NCI-H1694 treated with DMSO at 0.1 percent for 48 hours (cell line): ENCODE measurements at places on chromosomes 3 and 15.
A peak's percentile ranks its signal among the peaks of the same experiment; 100 is the strongest.

DNA sequence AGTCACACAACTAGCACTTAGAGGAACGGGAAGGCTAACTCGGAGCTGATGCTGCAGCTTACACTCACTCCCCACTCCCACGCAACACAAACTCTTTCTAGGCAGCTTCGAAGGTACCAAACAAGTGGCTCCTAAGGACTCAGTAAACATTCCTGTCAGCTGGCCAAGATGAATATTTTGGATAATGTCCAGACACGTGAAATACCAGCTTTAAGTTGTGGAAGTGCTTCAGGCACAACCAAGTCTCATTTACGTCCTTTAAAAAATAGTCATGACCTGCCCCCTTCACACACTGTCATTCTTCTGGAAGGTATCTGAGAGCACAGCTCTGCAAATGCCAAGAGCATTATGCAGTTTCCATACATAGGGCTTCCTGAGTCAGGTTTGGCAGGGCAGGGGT lies 1005.9 kb upstream of the CFAP20DC start:
- no peak for DNase-seq

GRCh38 chr3:18687286-18687685 lies 262.1 kb upstream of the SATB1 start:
- no peak for DNase-seq

GRCh38 chr3:125220183-125220582 lies 7.6 kb upstream of the SLC12A8 start:
- no peak for DNase-seq

GRCh38 chr15:88992216-88992615 lies 79.0 kb upstream of the MFGE8 start:
- DNase-seq = no peak

DNA sequence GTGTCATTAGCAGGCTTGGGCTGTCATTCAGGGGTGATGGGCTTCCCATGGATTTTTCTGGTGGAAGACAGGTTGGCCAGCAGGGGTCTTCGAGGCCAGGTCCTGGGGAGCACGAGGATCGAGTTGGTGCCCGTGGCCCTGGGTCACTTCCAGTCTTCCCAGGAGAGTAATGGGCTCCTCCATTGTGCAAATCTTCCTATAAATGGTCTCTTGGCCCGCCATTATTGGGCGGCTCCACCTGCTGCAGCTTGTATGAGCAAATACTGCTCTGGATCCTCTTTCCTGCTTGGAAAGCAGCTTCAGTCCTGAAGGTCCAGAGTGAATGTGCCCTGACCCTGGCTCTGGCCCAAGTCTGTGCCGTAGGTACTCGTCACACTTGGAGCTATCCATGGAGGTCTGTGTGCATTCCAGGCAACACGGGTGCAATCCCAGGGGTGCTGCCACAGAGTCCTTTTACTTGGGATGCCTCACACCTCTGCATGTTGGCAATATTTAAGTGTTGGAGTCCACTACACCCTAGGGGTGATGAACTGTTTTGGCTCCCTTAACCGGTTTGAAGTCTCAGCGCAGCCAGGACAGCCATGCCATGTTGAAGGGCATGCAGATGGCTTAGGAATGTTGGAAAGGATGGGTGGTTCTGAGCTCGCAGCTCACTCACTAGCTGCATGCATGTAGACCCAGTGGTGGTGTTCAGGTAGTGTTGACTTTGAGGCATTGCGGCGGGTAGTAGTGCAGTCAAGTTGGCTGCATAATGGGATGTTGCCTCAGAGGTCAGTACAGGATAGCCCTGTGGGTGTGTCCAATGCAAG lies 97.6 kb downstream of the SNRPN start:
- no peak for DNase-seq

GRCh38 chr3:42213417-42213816 lies 52.6 kb downstream of the CCK start:
- DNase-seq = no peak

DNA sequence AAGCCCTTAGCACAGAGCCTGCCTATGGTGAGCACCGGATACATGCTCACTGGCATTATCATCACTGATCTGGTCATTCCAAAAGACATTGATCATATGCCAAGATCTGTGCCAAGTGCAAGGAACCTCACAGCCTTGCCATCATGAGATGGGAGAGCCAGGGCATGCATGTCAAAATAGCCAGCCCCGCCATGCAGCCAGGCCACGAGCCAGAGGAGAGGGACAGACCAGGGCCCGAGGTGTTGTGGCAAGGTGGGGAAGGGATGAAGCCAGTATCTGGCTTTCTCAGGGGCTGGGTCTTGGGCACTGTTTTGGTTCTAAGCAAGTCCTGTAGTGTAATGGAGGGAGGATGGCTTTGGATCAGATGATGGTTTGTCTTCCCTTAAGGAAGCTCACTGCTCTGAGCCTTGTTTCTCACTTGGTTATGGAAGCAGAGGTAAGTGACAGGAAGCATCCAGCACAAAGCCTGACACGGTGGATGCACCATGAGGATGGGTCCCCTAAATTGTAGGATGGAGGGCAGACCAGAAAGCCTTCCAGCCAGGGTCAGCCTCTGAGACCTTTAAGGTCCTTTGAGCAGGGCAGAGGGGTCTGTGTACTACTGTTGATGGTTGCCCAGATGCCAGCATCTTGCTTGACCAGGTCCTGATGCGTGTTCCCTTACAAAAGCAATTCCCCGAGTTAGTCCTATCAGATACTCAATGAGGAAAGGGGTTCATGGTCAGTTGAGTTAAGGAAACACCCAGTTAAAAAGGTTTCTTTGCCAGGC lies 247.7 kb upstream of the TLE3 start:
- DNase-seq = no peak

GRCh38 chr15:32718821-32719716 lies 1.3 kb downstream of the GREM1 start:
- DNase-seq = no peak

- peak; percentile 1 for DNase-seq
Observed at GRCh38 chr15:92226020-92226612, 167.6 kb upstream of the ST8SIA2 start.

DNA sequence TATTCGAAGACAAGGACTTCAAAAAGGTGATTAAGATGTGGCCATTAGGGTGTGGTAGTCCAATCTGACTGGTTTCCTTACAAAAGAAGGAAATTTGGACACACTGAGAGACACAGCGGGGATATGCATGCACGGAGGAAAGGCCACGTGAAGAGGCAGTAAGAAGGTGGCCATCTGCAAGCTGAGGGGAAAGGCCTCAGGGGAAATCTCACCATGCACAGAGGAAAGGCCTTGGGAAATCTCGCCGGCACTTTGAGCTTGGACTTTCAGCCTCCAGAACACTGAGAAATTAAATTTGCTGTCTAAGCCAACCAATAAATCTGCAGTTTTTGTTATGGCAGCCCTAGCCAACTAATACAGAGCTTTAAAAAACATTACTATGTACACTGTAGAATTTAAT lies 78.8 kb downstream of the DLG1 start:
- no peak for DNase-seq

GRCh38 chr3:16890597-16891333 lies 6.0 kb downstream of the PLCL2 start:
- DNase-seq = no peak

DNA sequence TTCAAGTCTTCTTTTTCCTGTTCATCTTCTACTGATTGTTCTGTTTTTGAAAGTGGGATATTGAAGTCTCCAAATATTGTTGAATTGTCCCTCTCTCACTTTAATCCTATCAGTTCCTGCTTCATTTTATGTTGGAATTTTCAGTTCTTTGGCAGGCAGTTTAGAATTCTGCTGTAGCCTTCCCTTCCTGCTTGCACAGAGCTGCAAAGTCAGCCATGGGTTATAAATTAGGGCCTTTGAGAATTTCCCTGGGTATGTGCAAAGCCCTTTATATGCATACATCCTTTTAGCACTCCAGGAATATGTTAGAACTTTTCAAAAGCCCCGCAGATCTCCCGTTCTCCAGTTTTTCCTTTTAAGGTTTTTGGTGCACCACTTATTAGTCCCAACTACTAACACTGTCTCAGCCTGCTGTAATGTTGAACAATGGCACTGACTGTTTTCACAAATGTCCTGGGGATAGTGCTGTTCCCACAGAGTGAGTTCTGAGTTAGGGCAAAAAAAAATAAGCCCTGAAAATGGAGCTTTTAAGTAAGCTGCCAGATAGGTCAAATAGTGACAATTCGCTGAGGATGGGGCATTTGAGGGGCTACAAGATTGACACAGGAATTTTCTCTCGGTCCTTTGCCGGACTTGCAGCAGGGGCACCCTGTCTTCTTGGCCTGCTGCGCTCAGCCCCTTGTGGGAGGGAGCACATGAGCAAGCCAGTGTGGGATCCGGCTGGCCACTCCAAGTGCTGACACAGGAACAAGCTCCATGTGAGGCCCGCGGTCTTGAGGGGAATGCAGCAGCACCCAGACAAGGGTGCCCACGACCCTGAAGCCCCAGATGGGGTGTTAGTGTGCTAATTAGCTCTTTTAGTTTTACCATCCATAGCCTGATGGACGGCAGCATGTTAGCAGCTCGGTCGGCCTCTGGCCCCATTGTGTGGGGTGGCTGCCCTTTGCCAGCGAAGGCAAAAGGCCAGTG lies 96.0 kb downstream of the VPS8 start:
- no peak for DNase-seq

- no peak for DNase-seq
Observed at GRCh38 chr3:119550192-119550910, 9.1 kb downstream of the CD80 start.

GRCh38 chr3:102059145-102059943 lies 210.0 kb downstream of the NFKBIZ start:
- no peak for DNase-seq

- DNase-seq = no peak
Observed at GRCh38 chr3:49799761-49800160, at the start of gene CDHR4. Gene CDHR4 (minus strand): TSS chr3:49799873. CDS start chr3:49799812, 61 bp downstream.

DNA sequence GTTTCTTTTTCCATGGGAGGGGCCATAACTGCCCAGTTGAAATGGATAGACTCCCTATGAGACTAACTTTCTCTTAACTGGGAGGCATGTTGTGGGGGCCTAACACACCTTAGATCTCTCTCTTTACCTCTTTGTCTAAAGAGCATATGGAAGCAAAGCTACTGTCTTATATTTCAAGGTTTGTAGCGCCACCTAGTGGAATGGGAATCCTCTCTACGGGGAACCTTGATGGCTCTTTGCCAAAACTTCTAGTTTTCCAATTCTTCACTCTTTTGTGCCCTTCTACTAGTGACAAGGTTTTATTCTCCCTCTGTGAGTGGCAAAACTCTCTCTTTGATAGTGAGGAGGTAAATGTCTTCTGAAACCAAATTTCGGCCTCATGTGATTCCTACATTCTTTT lies 1030.4 kb upstream of the CADM2 start:
- no peak for DNase-seq

GRCh38 chr15:88207565-88207964 lies 49.0 kb downstream of the NTRK3 start:
- DNase-seq = no peak

GRCh38 chr3:161975201-161975600 lies 478.6 kb downstream of the OTOL1 start:
- no peak for DNase-seq
